ENCODE measurements at places on chromosomes 12 and 14.
A peak's percentile ranks its signal among the peaks of the same experiment; 100 is the strongest.

DNA sequence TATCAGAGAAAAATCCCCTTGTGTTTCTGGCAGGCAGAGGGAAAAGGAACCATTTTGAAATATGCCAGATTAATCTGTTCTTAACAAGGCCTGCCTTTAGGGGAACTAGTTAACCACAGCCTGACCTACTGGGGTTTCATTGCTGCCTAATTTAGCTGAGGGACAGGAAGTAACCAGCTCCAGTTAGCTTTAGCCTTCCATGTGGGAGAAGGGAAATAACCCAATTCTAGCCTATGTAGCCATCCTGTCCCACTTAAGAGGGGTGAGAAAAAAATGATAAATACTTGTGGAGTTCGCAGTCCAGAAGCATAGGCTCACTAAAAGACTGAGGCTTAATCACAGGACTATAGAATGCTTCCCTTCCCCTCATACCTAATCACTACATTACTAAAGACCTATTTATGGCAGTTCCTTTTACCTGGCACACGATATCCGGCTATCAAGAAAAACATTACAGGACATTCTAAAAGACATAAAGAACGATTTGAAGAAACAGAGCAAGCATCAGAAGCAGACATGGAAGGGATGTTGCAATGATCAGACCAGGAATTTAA is 22.8 kb downstream of the COX8C start:
- no peak for DNase-seq

- DNase-seq = no peak
Measured at GRCh38 chr12:62284749-62285148, 24.5 kb downstream of the USP15 start.

- DNase-seq = no peak
Measured at GRCh38 chr12:64968989-64969819, 144.8 kb downstream of the TBC1D30 start.

DNA sequence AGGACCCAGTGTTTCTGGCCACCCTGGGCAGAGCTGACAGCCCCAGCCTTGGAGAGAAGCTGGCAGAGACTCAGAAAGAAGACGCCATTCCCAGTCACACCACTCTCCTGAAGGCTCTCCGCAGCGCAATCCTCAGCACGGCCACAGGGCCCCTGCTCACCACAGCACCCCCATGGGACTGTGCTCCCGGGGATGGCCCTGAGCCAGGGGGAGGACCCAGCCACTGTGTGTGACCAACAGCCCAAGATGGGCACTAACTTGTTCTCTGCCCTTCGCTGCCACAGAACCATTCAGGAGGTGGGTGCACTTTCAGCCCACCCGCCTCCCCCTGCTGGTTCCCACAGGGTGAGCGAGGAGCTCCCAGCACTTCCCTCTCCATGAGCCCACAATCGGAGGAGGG is 57.1 kb downstream of the CCNK start:
- DNase-seq = peak; percentile 62

DNA sequence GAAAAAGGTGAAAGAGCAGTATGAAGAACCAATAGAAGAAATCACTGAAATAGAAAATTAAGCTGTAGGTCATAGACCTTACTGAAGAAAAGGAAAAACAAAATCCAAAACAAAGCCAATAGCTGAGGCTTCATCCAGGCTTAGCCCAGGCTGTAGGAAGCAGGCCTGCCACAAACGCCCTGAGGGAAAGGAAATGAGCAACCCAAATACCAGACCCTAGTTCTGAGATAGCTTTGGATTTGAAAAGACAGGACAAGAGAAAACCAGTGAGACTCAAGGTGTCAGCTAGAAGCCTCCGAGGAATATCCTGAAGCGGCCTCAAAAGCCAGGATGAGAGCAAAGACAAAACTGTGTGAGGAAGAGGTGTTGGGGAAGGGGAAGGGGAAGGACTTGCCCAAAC is 79.2 kb downstream of the FERMT2 start:
- no peak for DNase-seq

DNA sequence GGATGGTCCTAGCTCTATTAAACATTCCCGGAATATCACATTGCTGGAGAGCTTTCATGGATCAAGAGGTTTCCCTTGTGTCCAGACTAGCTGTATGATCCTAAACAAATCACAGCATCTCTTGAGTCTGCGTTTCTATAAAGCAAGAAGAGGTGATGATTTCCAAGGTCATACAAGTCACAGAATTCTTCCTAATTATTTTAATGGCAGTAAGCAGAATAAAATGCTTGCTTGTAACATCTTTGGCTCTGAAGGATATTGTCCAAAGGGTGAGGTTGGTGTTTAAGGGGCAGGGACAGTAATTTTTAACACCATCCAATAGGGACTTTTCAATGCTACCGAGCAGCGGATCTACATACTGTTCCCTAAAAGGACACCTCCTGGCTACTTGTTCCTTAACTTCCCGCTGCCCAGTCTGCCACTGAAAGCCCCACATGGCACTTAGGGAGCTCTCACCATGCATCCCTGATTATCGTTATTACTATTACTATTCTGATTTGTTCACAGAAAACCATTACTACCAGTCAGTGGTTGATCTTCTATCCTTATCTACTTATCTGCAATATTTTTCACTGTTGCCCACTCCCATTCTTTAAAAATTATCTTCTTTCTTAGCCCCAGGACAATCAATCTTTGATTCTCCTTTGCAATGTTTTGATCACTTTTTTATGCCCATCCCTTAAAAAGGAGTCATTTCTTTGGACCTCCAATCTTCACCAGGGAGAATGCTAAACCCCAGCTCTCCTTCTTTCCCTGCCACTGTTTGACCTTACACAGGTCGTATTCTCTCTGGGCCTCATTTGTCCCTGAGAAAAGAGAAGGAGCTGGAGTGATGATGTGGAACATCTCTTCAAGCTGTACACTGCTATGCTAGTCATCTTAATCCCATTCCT is 4.0 kb upstream of the PCED1B start:
- DNase-seq = no peak

GRCh38 chr12:113119980-113120669 is 15.4 kb downstream of the RASAL1 start:
- DNase-seq = no peak

DNA sequence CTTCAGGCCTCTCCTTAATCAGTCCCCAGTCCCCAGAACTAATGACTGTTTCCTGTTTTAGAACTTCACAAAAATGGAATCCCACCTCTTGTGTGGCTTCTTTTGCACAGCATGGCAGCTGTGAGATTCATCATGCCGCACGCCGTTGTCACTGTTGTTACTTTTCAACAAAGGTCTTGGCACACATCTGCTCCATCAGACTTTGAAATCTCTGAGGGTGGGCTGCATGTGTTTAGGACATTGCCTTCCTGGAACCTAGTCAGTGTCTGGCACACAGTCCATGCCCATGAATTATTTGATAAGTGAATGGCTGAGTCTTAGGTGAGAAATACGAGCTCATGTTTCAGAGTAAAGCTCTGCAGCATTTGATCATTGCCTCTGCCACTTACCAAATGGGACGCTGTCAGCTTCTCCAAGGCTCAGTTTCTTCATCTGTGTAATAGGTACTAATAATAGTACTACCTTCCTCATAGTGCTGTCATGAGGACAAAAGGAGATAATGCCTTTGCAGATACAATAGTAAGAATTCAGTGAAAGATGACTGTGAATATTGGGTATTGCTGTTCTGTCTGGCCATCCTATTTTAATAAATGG is 90.4 kb downstream of the SRRM4 start:
- no peak for DNase-seq

DNA sequence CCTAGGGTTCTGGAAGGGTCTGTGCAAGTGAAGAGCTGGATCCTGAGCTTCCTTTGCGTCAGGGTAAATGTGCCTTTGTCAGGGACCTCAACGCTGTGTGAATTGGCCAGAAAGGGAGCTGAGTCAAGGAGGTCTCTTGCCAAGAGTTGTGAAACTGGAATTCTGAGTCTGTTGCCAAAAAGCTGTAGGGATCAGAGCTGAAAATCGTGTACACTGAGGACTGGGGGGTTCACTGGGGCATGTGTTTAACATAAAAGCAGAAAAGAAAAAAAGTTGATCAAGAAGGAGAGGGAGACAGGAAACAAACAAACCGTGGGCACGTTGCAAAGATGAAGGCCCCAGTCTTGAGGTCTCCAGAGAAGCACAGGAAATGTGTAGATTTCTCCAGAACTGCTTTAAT is 1081.5 kb downstream of the VRK1 start:
- peak; percentile 41 for DNase-seq

DNA sequence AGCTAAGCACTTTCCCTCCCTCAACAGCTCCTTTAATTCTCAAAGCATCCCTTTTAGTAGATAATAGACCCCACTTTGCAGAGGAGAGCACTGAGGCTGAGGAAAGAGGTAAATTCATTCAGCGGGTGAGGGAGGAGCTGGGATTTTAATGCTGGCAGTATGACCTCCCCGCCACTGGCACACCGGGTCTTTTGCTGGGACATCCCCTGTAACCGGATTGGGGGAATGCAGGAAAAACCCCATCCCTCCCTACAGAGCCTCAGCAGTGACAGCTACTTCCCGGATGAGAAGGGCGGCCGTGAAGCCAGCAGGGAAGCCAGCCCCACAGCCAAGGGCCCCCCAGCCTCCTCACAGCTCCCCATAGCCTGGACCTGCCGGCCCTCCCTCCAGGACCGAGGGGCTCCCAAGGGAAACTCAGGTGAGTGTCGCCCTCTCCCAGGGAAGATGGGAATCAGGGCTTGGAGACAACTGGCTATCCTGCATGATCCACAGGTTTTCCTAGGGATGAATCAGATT is 12.1 kb downstream of the ZBTB39 start:
- no peak for DNase-seq

DNA sequence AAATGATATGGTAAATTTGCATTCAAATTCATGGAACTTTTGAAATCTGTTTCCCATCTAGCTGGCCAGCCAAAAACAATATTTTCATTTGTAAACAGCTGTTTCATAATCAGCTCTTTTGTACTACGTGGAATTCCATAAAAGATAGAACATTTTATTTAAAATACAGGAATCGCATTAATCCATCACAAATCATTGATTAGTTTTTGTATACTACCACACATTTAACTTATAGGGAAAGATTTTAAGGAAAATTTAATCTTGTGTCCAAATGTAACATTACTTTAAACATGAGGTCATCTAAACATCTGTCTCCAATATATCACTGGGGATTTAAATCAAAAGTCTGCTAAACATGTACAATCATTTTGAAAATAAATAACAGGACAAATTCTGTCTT is 33.5 kb downstream of the SLC25A21 start:
- no peak for DNase-seq

GRCh38 chr14:74975059-74975810 is 19.8 kb upstream of the PGF start:
- peak; percentile 91 for DNase-seq

- no peak for DNase-seq
Measured at GRCh38 chr12:109968032-109968420, 28.1 kb downstream of the GIT2 start.

- peak; percentile 62 for DNase-seq
Measured at GRCh38 chr12:25959071-25959961, 834 bp downstream of the RASSF8 start.
